ENCODE measurements at places on chromosomes 7 and 10.

DNA sequence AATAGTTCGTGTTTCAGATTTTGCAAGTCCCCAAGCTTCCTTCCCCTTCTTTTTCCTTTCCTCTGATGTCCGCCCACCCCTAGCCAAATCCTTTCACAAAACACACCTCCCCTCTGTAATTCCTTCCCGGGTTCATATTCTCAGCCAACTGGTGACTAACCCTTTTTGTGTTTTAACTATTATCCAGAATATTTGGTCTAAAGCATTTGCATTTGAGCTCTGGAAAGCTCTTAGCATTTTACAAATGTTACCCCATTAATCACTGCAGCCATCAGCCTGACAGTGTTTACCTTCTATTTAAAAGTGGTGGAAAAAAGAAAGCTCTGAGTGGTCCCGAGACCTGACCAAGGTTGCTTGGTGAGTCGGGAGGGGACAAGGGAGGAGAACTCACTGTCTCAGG lies 139.0 kb downstream of the CREB5 start:
- no peak for DNase-seq

DNA sequence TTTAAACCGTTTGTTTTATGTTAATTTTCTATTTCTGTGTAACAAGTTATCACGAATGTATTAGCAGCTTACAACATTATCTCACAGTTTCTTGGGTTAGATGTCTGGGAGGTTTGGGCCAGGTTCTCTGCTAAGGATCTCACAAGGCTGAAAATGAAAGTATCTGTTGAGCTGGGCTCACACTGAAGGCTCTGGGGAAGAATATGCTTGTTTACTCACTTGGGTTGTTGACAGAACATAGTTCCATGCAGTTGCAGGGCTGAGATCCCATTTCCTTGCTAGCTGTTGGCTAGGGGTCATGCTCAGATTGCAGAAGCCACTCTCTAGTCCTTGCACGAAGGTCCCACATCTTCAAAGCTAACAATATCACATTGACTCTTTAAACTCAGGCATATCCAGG lies 266.6 kb upstream of the GNAI1 start:
- DNase-seq: no peak

DNA sequence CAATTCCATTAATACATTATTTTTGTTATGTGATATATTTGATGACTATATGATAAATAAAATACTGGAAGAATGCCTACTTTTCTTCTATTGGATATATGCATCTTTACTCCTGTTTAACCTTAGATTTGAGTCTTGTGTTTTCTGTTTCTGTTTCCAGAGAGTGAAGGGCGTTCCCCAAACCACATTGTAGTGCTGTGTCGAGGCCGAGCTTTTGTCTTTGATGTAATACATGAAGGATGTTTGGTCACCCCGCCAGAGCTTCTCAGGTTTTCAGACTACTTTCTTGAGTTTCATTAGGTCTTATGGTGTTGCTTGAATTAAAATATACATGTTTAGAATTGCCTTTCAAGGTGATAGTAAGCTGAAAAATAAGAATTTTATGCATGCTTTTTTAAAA lies 23.8 kb downstream of the CROT start:
- DNase-seq: no peak

- no peak for DNase-seq
Observed at GRCh38 chr7:42478717-42479116, 241.7 kb upstream of the GLI3 start.

GRCh38 chr10:86950349-86950748 lies 7.1 kb downstream of the MMRN2 start:
- no peak for DNase-seq

GRCh38 chr7:64614812-64615211 lies 51.1 kb upstream of the ZNF107 start:
- DNase-seq: no peak
